Left hindlimb (tissue), 1 donor: ENCODE measurements at places on chromosomes 11 and 22.

DNA sequence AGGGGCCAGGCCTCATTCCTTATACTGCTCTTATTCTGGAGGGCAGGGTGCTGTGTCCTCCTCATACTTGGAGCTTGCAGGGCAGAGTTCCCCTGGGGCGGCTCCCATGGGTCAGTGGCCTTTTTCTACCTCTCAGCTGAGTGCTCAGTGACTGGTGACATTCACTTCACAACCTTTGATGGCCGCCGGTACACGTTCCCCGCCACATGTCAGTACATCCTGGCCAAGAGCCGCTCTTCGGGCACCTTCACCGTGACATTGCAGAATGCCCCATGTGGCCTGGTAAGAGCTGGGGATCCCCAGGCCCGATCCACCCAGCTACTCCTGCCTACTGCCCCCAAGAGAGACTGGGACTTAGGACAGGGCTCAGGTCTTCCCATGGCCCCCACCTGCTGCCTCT lies 14.5 kb downstream of the OTOG start:
- no peak for DNase-seq

- peak; percentile 72 for DNase-seq
These were observed 34.4 kb upstream of the TRIM29 start for GRCh38 chr11:120172054-120172911.

DNA sequence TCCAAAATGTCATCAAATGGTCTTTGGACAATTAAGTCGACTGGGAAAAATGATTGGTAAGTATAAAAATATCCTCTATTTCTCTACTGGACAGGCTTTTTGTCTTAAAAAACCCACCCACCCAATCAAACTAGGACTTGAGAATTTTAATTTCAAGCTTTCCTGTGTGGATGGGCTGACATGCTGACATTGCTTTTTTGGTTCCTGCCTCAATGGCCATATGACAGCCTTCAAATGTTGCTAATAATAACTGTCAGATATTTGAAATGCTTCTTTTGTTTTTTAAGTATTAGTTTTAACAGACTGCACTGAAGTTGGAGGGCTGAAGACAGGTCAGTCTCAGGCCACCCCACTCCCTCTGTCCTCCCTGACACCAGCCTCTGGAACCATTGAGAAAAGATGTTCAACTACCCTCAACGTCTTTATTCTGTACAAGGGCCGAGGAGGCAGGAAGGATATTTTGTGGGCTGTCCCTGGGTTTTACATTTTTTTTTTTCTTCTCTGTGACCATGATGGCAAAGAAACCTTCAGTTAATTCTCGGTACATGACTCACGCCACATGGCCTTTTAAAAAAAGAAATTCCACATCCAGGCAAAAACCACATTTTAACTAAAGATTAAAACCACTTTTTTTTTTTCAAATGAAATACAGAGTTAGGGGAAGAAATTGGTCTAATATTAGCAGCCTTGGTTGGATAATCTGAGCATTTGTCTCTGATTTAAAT lies 130.4 kb downstream of the SLC1A2 start:
- DNase-seq, result no peak

GRCh38 chr22:46969491-46969890 lies 207.0 kb downstream of the TBC1D22A start:
- DNase-seq, result peak; percentile 15

DNA sequence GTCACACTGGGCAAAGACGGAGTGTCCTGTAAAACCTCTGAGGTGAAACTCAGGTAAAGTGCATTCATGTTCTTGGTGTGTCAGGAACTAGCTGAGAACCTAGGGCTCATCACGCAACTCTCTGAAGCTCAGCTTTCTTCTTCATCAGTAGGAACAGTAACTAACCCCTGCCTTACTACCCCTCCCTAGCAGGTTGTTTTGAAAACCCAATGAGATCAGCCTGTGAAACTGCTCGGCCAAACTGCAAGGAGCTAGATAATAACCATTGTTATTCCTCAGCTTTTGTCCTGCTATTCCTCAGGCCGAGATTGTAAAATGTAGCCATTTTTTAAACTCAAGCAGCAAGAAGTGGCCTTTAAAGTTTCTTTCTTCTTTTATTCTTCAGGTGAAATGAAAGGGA lies 9.8 kb upstream of the FJX1 start:
- DNase-seq, result no peak

DNA sequence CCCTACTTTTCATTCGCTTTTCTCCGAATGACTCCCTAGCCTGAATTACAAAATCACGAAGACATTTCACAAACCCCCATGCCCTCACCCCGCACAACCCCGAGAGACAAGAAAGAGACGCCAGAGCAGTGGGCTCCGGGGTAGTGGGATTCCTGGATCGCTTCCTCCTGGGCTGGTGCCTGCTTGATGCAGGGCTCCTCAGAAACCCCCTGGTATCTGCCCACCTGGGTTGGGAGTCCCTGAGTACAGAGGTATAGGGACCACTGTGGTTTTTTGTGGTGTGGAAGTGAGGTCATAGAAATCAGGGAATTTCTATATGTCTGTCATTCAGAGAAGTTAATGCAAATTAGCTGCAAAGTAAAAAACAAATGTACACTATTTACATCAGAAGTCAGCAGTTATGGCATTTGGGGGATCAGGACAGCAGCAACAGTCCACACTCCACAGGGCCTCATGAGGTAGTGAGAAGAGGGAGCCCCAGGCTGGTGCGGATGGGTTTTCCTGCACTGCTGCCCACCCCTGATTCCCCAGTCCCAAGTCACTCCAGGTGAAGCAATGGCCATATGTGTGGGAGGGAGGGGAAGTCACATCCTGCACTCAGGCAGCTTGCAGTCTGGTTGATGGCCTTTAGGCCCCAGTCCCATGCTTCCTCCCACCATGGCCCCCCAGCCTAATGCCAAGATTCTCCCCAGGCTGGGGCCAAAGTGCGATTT lies 39.6 kb downstream of the BUD13 start:
- DNase-seq, result no peak

- no peak for DNase-seq
These were observed 66.6 kb upstream of the TP53I11 start for GRCh38 chr11:45017329-45017728.

GRCh38 chr11:84165139-84165538 lies 879.0 kb upstream of the CCDC90B start:
- no peak for DNase-seq

GRCh38 chr11:93072229-93072914 lies 102.9 kb downstream of the MTNR1B start:
- no peak for DNase-seq

DNA sequence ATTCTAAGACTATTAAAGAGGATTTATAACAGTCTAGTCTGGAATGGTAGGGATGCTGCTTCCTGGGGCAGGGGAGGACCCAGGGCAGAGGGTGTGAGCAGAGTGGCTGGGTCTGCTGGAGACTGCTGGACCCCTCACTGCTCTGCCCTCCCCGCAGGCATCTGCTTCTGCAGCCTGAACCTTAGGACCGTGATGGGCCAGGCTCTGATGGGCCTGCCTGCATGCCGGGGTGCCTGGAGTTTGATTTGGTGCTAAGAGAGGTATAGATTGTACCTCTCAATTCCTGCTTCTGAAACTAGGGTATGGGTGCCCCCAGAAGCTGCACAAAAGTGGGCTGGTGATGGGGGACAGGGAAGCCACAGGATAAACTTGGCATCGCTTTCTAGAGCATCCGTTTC lies 54.9 kb downstream of the CD82 start:
- DNase-seq, result no peak

DNA sequence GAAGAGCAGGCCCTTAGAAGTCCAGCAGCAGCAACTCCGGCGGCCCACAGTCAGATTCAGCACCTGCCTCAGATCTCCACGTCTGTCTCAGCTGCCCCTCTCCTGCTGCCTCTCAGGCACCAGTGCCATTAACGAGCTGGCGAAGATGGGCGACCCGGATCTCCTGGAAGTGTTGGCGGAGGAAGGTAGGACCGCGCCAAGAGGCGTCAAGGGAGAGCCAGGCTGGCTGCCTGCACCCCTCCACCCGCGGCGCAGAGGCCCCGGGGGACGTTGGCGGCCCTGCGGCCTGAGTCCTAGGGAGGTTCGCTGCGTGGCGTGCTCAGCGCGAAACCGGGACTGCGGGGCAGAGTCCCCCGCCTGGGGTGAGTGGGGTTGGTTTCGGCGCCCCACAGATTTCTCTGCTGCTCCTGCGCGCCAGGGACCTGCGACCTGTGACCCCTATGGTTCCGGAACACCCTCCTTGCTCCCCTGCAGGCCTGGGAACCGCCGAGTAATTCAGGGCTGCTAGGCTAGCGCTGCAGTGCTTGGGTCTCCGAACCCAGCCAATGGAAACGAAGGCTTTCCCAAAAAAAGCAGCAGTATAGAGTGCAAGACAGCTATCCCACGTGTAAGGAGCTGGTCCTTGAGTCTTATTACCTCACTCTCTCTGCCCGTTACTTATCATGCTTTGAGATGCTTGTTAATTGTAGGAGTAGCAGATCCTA lies 615 bp downstream of the ANO5 start:
- peak; percentile 46 for DNase-seq

DNA sequence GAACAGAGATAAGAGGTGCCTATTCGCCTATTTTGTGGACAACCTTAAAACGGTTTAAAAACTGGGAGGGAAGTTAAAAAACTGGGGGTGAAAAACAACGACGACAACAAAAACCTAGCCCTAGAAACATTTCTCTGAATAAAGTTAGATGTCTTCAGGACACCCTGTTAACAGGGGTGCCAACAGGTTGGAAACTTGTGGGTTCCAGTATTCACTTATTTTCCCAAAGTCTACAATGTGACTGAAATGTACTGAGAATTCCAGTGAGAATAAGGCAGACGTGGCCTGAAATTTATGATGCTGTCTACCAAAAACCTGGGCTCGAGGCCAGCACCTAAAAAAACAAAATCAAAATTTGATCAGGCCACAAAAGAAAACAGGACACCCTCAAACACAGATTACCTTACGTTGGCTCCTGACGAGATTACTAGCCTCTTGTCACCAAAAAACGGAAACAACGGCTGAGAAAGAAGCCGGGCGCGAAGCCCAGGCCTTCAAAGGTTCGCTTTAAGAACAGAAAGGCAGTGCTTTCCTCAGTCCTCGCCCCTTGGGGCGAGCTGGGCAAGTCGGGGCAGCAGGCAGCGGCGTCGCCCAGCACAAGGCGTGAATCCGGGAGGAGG lies 906 bp downstream of the CCDC90B start:
- DNase-seq, result no peak

DNA sequence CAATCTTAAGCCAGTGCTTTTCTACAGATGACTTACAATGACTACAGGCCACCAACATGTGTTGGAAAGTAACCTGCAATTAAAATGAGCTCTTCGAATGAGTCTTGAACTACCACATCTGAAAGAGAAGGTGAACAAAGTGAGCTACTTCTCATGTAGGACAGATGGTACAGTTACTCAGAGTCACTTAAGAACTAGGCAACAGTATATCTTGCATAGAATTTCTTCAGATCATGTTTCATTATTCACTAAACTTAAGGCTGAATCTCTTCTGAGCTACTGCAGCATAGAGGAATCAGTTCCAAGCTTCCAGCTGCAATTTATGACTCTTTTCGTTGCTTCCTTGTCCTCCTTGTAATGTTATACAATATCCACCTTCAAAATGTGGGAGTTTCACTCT lies 270.9 kb downstream of the TTC28 start:
- DNase-seq, result no peak

DNA sequence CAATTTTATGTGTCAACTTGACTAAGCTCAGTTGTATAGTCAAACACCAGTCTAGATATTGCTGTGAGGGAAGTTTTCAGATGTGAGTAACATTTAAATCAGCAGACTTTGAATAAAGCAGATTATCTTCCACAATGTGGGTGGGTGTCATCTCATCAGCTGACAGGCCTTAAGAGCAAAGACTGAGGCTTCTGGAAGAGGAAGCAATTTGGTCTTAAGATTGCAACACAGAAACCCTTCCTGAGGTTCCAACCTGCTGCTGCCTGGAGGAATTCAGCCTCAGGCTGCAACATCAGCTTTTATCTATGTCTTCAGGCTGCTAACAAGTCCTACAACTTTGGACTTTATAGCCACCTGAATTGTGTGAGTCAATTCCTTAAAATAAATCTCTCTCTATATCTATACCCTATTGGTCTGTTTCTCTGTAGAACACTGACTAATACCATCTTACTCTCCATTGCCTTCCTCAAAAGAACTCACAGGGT lies 277.2 kb upstream of the PLET1 start:
- DNase-seq, result no peak

DNA sequence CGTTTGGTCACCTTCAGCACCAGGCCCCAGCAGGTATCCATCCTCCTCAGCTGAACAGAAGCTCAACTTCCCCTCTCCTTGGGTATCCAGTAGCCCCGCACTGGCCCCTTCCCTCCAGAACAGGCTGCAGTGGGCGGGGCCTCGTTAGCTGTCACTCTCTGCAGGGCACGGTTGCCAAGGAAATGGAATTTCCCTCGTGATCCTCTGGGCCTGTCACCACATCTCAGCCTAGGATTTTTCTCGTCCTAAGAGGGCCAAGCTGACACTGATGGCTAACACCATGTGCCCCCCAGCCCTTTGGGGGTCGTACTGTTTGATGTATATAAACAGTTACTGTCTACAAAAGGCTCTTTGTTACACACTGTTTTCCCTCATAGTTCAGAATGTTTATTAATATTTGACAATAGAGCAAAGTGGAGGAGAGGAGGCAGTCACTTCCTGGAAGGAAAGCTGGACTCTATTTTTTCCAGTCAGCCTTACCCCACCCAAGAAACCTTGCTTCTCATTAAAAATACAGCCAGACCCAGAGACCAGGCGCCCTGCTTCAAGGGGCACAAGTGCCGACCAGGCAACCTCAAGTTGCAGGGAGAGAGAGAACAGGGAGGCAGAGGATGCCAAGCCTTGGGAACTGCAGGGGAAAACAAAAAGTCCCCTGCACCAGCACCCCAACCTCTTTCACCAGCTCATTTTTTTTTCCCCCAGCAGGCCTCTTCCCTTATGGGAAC lies 44.5 kb downstream of the FEZ1 start:
- DNase-seq, result peak; percentile 53

- DNase-seq, result no peak
These were observed 86.0 kb upstream of the GRIK4 start for GRCh38 chr11:120425527-120425926.

GRCh38 chr11:33540946-33541915 lies 159.4 kb downstream of the C11orf91 start:
- no peak for DNase-seq

GRCh38 chr11:84824624-84825023 lies 802.5 kb downstream of the DLG2 start:
- no peak for DNase-seq

GRCh38 chr11:26985943-26986342 lies 8.0 kb upstream of the FIBIN start:
- DNase-seq, result no peak

GRCh38 chr11:83403691-83404389 lies 117.7 kb upstream of the CCDC90B start:
- DNase-seq, result no peak

GRCh38 chr22:50705851-50706351 lies 32.1 kb upstream of the ACR start:
- DNase-seq, result peak; percentile 9

- DNase-seq, result no peak
These were observed 98.6 kb upstream of the AKIP1 start for GRCh38 chr11:8812438-8812837.

- DNase-seq, result no peak
These were observed 23.6 kb upstream of the MN1 start for GRCh38 chr22:27825174-27825573.

DNA sequence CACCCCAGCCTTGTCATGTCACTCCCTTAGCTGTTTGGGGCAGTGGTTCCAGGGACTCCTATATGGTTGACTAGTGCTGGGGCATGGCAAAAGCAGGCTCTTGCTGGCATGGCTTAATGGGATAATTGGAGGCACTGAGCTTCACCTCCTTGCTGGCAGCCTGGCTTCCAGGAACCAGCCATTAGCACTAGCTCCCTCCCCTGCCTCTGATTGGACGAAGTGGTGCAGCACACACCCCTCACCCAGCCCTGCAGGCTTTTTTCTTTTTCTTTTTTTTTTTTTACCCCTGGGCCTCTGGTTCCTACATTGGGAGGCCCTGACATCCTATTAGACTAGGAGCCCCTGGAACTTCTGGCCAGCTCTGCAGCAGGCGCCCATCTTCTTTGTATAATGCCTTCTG lies 18.6 kb downstream of the PHLDB1 start:
- DNase-seq, result no peak
